ENCODE measurements at places on chromosomes 7 and 10.

- DNase-seq = no peak
Measured at GRCh38 chr7:106278695-106279094, 6.1 kb downstream of the NAMPT start.

DNA sequence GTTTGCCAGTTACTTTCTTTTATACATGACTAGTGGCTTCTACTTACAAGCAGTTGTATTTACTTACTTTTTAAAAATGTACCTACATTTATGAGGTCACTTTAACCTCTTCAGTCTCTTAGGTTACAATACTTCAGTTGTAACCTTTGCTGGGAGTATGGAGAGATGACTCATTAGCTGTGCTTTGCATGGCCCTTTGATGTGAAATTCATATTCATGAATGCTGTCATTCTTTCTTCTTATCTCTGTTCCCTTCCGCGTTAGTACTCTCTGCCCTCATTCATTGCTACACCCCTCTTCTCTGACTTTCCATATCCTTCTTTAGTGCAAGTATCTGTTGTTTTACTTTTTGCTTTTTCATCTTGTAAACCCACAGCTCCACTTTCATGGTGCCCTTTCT lies 164.3 kb downstream of the BMPER start:
- no peak for DNase-seq

- no peak for DNase-seq
Measured at GRCh38 chr10:64732372-64732957, 1211.3 kb downstream of the REEP3 start.

GRCh38 chr7:21616091-21616490 lies 73.3 kb downstream of the DNAH11 start:
- DNase-seq = no peak

GRCh38 chr10:132037676-132037975 lies 28.1 kb upstream of the JAKMIP3 start:
- no peak for DNase-seq

DNA sequence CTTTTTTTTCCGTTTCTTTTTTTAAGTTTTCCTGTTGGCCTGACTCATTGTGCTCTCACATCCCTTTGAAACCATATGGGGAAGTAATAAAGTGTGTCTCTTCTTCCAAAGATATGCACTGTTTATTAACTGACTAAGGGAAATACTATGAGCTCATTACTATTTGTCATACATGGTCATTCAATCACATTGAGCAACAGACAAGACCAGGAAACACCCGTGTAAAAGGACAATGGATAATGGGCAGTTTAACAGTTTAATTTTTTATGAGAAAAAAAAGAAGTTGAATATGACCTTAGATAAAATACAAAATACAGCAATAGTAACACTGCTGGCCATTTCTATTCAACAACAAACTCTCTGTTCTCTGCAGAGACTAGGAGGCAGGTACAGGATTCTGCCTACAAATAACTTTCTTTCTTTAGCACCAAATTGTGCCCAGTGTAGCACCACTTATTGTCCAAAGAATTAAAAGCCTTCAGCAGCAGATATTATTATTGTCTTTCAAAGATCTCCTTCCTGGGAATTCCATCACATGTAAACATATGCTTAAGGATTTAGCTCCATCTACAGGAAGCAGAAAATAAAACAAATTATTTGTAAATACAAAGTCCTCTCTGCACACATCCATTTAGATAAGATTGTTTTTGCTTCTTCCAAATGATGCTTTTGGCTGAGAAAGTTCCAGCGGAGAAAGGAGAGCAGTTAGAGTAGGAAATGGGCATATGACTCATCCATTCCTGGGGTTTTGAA lies 55.0 kb upstream of the AKR1E2 start:
- DNase-seq = peak; percentile 52

GRCh38 chr7:114341648-114342047 lies 73.0 kb upstream of the FOXP2 start:
- no peak for DNase-seq

Data from GM03348 (cell line).